Suprapubic skin (tissue), 4 donors: ENCODE measurements at places on chromosomes 6 and 20.

GRCh38 chr6:122008101-122008999 lies 391.1 kb upstream of the HSF2 start:
- peaks cover 3% of the 10 kb centered on the region for H3K4me1 ChIP-seq
- no peaks in the 10 kb centered on the region for H3K36me3 ChIP-seq
- H3K27ac ChIP-seq = no peak overlapping the region
- DNase-seq = no peak

GRCh38 chr20:20837574-20838021 lies 125.2 kb upstream of the RALGAPA2 start:
- H3K4me3 ChIP-seq = no peak overlapping the region
- no peaks in the 10 kb centered on the region for H3K36me3 ChIP-seq
- no peak overlapping the region for H3K27ac ChIP-seq
- peaks cover 30% of the 10 kb centered on the region for H3K27me3 ChIP-seq

DNA sequence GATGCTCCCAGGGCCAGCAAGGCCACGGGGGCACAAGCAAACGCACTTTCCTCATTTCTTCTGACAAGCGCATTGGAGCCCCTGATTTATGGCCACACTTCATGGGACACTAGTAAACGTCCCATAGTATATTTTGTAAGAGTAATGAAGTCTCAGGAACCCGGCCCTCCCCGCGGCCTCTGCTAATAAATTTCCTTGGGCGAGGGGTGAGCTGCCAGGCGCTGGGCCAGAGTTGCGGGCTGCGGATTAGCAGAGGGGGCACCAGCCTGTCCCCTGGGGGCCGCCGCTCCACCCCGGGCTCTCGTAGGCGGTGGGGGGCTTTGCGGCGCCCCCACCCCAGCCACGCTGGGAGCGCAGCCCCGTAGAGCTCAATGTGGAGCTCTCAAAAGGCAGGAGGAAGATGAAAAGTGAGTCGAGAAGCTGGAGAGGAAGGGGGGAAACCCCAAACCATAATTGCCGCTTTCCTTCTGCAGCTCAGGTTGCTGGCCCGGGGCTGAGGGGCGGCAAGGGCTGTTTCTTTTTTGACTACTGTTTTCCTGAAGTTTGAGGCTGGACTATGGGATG lies 173.6 kb downstream of the CDC5L start:
- peaks cover 16% of the 10 kb centered on the region for H3K4me1 ChIP-seq
- peaks cover 15% of the 10 kb centered on the region for H3K27me3 ChIP-seq
- no peaks in the 10 kb centered on the region for H3K36me3 ChIP-seq
- DNase-seq = peak; percentile 65

DNA sequence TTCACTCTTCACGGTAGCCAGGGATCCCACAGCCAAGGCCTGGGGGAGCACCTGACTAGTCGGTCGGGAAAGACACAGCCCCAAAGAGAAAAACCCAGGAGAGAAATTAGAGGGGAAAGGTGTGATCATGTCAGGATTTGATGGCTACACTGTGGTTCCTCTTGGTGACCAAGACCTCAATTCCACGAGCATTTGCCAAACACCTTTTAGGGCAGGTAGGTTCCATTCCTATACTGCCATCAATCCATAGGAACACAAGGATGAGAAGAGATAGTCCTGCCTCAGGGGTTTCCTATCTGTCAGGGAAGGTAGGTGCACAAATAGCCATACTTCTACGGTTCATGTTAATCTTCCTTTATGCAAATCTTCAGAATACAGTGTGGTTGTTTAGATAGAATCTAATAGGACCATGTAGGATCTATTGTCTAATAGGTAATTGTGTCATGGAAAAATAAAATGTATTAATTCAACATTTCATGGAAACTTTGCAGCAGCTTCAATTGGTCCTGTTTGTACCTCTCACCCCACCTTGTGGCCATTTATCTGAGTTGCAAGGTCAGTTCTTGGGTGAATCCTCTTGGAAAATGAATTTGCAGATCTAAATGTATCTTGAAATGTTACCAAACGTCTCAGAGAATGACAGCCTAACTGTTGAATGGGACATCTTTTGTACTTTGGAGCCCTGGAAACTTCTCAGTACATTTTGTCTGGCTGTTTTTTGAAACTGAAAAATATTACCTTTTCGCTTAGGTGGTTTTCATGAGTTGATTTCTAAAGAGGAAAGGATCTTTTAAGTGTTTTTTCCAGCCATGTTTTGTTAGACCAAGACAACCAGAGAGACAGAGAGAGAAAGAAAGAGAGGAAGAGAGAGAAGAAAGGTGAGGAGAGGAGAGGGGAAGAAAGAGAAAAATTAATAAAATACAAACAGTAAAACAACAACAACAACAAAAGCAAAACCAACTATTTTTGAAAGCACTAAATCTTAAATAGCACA lies 33.7 kb upstream of the IYD start:
- H3K27ac ChIP-seq = no peak overlapping the region
- no peaks in the 10 kb centered on the region for H3K27me3 ChIP-seq
- peaks cover 6% of the 10 kb centered on the region for H3K4me1 ChIP-seq
- DNase-seq = no peak

DNA sequence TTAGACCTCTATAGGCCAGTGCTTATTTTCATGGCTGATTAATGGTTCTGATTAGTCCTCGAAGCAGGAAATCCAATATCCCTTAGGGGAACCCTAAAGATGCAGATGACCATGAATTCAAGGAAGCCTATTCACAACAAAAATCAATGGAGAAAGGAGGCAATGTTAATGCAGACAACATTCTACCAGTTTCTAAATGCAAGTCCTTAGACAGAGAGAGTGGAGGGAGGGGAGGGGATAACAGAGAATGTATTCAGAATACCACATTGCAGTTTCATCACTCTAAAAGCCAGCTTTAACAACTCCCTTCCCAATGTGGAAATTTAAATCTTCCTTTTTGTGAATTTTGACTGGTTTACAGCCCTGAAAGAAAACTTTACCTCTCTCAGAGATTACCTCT lies 87.1 kb upstream of the POU3F2 start:
- H3K4me1 ChIP-seq = no peaks in the 10 kb centered on the region
- no peak overlapping the region for H3K4me3 ChIP-seq
- H3K27me3 ChIP-seq = no peaks in the 10 kb centered on the region
- no peak overlapping the region for H3K27ac ChIP-seq

DNA sequence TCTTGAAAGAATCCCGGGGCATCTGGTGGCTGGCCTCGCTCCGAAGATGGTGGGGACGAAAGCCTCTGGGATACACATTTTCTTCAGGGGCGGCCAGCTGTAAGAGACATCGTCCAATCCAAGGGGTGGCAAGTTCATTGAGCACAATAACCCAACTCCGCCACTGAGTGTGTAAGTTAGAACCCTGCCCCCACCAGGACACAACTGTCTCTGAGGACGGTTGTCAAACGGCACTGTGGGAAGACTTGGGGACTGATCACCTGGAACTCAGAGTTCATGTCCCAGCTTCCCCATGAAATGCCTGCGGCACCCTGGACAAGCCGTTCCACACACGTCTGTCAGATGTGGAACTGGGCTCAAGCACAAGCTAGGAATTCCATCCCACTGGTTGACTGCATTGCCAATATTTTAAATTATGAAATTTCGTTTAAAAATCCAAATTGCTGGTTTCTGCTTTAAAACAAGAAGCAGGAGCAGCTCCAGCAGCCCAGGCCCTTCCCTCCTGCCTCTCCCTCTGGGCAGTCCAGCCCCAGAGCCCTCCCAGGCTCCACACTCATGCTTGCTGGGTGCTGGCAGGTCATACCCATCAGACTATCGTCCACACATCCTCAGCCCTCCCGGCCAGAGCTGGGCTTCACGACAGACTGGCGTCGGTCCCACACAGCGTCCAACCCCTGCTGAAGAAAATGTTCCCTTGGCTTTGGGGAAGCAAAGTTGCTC lies 80.9 kb upstream of the AFDN start:
- H3K27ac ChIP-seq = peak overlapping the region; percentile 14
- peaks cover 27% of the 10 kb centered on the region for H3K4me1 ChIP-seq
- no peak for DNase-seq
- peaks cover 7% of the 10 kb centered on the region for H3K27me3 ChIP-seq

DNA sequence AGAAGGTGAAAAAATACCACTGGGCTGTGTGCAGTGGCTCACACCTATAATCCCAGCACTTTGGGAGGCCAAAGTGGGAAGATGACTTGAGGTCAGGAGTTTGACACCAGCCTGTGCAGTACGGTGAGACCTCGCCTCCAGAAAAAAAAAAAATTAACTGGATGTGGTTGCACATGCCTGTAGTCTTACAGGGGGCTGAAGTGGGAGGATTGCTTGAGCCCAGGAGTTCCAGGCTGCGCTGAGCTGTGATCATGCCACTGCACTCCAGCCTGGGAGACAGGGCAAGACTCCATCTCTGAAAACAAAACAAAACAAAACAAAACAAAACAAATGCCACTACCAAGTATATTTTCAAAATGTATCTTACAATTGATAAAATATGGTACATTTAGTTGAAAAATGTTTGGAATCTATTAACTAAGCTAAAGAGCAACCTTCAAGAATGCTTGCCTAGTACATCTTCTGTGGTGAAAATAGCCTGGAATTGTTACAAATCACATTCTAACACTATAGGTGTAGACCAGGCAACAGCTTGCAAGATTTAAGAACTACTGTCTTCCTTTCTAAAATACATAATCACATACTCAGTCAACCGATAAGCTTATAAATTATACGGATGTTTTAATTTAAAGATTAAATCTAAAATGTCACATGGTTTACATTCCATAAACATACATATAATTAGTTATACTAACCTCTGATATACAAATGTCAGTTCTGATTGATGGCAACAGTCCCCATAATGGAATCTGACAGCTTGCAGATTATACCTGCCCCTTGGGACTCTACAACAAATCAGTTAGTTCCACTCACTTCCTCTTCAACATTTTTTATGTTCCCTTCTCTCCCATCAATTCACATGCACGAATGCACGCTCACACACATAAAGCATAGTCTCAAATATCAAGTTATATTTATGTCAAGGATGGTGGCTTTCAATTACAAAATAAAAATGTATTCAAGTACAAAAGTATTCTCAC lies 150.8 kb downstream of the ASCC3 start:
- no peaks in the 10 kb centered on the region for H3K36me3 ChIP-seq
- H3K27me3 ChIP-seq = no peaks in the 10 kb centered on the region
- H3K4me1 ChIP-seq = no peaks in the 10 kb centered on the region
- no peak overlapping the region for H3K27ac ChIP-seq
- no peak for DNase-seq

DNA sequence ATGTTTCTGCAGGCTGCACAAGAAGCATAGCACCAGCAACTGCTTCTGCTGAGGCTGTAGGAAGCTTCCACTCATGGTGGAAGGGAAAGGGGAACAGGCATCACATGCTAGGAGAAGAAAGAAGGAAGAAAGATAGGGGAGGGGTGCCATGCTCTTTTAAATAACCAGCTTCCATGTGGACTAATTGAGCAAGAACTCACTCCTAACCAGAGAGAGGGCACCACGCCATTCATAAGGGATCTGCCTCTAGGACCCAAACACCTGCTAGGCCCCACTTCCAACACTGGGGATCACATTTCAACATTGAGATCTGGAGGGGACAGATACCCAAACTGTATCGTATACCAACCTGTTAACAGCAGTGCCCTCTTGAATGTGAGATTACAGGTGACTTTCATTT lies 46.9 kb upstream of the ARMC2 start:
- H3K4me1 ChIP-seq = peaks cover 29% of the 10 kb centered on the region
- no peaks in the 10 kb centered on the region for H3K36me3 ChIP-seq
- H3K27me3 ChIP-seq = no peaks in the 10 kb centered on the region

- no peak for DNase-seq
- peaks cover 14% of the 10 kb centered on the region for H3K4me1 ChIP-seq
- no peak overlapping the region for H3K27ac ChIP-seq
- peaks cover 8% of the 10 kb centered on the region for H3K27me3 ChIP-seq
- no peak overlapping the region for H3K4me3 ChIP-seq
Measured at GRCh38 chr6:14634072-14634471, 516.5 kb downstream of the CD83 start.

DNA sequence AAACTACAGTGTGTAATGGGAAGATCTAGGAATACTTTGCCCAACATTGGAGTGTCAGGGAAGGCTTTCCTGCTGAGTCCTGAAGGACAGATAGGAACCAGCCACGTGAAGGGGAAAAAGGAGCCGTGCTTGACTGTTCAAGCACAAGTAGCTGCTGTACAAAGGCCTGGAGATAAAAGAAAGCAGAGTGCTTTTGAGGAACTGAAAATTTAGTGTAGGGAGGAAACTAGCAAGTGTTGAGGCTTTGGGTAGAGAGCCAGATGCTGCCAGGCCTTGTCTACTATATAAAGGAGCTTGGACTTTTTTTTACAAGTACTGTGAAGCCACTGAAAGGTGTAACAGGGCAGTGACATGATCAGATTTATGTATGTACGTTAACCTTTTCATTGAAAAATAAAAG lies 39.0 kb downstream of the DSE start:
- DNase-seq = no peak
- peaks cover 37% of the 10 kb centered on the region for H3K4me1 ChIP-seq
- H3K27me3 ChIP-seq = no peaks in the 10 kb centered on the region
- no peak overlapping the region for H3K27ac ChIP-seq
- H3K4me3 ChIP-seq = no peak overlapping the region

DNA sequence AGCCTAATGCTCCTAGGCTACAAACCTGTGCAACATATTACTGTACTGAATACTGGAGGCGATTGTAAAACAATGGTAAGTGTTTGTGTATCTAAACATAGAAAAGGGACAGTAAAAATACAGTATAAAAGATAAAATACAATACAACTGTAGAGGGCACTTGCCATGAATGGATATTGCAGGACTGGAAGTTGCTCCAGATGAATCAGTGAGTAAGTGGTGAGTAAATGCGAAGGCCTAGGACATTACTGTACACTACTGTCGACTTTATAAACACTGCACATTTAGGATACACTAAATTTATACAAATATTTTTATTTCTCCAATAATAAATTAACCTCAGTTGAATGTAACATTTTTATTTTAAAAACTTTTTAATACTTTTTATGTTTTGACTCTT lies 485.0 kb downstream of the MMUT start:
- no peaks in the 10 kb centered on the region for H3K4me1 ChIP-seq
- no peaks in the 10 kb centered on the region for H3K36me3 ChIP-seq
- no peak for DNase-seq
- H3K27me3 ChIP-seq = no peaks in the 10 kb centered on the region
- H3K27ac ChIP-seq = no peak overlapping the region

DNA sequence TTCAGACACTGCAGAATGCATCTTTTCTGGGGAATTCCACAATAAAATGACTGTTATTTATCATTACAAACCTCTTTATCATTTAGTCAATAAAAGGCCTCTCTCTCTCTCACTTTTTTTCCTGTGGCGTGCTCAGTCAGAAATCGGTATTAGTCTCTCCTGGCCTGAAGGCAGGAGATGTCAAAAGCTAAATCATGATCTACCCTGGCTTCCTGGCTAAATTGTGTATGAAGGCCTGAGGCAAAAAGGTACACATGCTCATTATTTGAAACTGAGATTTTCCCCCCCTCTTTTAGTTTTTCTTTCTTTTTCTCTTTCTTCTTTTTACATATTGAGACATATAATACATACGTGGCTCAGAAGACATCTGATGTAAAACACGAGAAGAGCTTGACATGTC lies 375.0 kb upstream of the SLC35B3 start:
- no peak overlapping the region for H3K4me3 ChIP-seq
- H3K27ac ChIP-seq = no peak overlapping the region
- H3K4me1 ChIP-seq = no peaks in the 10 kb centered on the region
- no peak for DNase-seq
- H3K36me3 ChIP-seq = no peaks in the 10 kb centered on the region

GRCh38 chr6:29537714-29538403 lies 21.7 kb downstream of the UBD start:
- DNase-seq = no peak
- H3K4me3 ChIP-seq = no peak overlapping the region
- H3K36me3 ChIP-seq = no peaks in the 10 kb centered on the region
- no peaks in the 10 kb centered on the region for H3K27me3 ChIP-seq
- H3K27ac ChIP-seq = no peak overlapping the region
